Pons (tissue), 1 donor: ENCODE measurements at places on chromosomes 7 and 10.

GRCh38 chr10:98596404-98596803 lies 149.7 kb upstream of the HPS1 start:
- DNase-seq = no peak

GRCh38 chr10:75038335-75038734 lies 73.1 kb upstream of the SAMD8 start:
- no peak for DNase-seq

GRCh38 chr10:78312197-78313047 lies 278.8 kb downstream of the RPS24 start:
- no peak for DNase-seq

GRCh38 chr10:125060826-125061556 lies 99.4 kb downstream of the CTBP2 start:
- DNase-seq = peak; percentile 91

DNA sequence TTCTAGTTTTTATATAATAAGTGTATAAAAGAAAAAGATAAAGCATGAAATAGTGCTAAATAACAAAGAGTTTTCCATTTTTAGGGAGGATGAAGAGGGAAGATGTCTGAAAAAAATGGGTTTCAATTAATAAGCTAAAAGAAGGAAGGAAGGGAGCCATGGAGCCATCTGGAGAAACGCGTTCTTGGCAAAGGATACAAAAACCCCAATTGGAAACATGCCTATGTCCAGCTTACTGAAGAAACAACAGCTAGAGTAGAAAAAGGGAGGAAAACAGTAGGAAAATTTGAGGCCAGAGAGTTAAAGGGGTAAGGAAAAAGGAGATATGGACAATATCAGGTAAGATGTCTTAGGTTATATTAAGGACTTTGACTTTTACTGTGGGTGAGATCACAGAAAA lies 416.2 kb upstream of the GHITM start:
- DNase-seq = no peak

GRCh38 chr10:21496343-21497176 lies 28.9 kb downstream of the SKIDA1 start:
- DNase-seq = peak; percentile 58

- DNase-seq = no peak
Measured at GRCh38 chr10:86170255-86171108, 196.1 kb downstream of the GRID1 start.

DNA sequence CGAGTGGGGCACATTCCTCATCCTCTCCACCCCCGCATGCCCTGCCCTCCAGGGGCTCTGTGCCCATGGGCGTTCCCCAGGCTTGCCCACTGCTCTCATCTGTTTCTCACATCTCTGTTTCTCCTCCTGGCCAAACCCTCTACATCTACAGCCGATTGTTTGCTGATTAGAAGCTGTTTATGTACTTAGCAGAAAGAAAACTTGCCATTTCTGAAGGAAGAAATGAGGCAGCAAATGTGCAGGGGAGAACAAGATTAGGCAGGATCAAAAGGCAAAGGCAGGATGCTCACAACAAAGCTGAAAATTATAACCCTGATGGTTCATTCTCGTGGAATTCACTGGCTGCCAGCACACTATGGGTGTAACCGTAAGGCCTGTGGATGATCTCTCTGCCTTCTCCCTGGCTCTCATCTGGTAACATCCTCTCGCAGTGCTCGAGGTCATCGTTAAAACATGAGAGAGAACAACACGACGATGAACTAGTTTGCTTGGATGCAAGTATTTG lies 111.6 kb upstream of the KLF14 start:
- no peak for DNase-seq
